ENCODE measurements at places on chromosomes 3 and 15. TPM values are rescaled to one million over a fixed set of nuclear protein-coding genes. Genes with fewer than 3 reads are reported as not detected.

DNA sequence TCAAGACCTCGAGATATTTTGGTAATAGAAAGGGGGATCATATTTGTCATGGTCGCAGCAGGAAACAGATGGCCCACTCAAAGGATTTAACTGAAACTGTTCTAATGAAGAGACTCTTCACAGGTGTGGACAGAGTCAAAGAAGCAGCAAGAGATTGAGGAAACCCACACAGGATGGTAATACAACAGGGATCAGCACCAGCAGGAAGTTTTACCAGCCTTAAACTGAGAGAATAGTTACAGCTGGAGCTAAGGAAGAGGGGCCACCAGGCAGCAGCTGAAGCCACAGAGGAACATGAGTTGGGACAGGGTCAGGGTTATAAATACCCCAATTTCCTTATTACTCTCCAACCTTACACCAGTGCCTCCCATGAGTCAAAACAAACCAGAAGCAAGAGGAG, 131.8 kb upstream of the UBE2E2 start:
- DNase-seq, result no peak

DNA sequence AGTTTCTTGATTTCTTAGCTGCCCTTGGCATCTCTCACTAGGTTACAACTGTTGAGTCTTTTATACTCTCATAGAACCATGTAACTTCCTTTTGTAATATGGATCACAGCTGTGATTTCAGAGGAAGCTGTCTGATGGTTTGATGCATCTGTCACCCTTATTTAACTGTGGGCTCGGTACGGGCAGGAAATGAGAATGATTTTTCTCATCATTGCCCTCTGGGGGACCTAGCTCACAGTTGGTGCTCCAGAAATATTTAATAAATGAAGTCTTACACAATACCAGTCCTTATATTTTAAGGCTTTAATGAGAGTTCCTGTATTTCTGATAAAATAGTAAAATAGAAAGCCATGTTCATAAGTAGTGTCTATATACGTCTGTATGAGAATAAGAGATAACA, 151.2 kb downstream of the EBLN2 start:
- no peak for DNase-seq

- no peak for DNase-seq
These were observed 37.4 kb downstream of the TM2D3 start for GRCh38 chr15:101614761-101615160.

- no peak for DNase-seq
These were observed 124.1 kb upstream of the MME start for GRCh38 chr3:154955907-154956533.

Gene ZKSCAN7
- total RNA-seq, result 7.6 TPM

Data from omental fat pad (tissue), 4 donors.